ENCODE measurements at places on chromosomes 7 and 10.

DNA sequence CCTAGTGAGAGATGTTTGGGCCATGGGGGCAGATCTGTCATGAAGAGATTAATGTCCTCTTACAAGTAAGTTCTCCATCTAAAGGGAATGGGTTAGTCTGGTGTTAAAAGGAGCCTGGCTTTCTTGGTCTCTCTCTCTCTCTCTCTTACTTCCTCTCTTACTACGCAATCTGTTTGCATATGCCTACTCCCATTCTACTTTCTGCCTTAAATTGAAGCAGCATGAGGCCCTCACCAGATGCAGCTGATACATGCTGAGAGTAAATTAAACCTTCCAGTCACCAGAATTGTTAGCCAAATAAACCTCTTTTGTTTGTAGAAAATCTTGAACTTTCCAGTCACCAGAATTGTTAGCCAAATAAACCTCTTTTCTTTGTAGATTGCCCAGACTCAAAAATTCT is 884.1 kb downstream of the NRG3 start:
- no peak for DNase-seq

DNA sequence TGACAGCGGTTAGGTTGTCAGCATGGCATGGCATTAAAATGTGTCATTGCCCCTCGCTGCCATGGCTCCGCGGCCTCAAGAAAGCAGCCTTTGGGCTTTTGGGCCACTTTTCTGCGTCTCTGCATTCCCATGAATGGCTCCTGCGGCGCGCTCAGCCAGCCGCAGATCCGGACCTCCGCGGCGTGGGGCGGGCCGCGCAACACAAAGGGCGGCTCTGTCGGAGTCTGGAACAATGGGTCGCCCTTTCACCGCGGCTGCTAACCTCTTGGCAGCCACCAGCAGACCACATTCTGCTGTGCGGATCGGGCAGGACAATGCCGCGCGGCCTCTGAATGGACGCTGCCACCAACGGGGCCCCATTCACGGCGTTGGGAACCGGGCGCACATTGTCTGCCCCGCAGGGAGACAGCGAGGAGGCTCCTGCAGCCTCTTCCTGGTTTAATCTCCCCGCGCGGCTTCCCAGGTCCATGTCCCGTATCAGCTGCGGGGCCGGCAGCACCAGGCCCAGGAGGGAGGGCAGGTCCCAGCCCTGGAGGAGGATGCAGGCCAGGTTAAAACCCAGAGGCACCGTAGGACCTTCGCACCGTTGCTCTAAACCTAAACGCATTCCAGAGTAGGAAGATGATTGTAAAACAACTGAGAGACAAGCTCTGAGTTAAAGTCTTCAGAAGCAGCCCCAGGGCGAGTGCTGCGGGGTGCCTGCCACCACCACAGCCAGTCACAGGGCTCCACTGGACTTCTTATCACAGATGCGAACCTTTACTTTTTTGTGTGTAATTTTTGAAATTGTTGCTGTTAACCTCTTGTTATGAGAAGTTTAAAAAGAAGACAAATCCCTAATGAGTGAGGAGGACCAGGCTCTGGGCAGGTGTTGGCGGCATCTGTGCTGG is 71.6 kb downstream of the NKX6-2 start:
- no peak for DNase-seq

GRCh38 chr7:132364226-132364625 is 212.0 kb downstream of the PLXNA4 start:
- no peak for DNase-seq

- peak; percentile 63 for DNase-seq
These were observed 40.9 kb downstream of the SMURF1 start for GRCh38 chr7:99102809-99103690.

DNA sequence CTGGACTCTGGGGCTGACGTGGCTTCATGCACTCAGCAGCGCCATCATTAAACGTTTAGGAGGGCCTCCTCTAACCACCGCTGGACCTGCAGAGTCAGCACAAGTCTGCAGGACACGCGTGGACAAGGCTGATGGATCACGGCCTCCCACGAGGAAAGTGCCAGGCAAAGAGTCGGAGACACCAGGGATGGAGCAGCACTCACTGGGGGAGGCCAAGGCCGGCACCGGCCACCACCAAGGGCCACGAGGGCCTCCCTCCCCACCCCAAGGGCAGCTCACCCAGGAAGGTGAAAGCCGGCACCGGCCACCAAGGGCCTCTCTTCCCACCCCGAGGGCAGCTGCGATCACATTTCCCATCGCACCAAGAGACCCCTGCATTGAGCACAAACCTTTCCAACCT is 91.5 kb downstream of the DIP2C start:
- DNase-seq: no peak

- no peak for DNase-seq
These were observed 1245.7 kb upstream of the SORCS1 start for GRCh38 chr10:108410236-108410635.

DNA sequence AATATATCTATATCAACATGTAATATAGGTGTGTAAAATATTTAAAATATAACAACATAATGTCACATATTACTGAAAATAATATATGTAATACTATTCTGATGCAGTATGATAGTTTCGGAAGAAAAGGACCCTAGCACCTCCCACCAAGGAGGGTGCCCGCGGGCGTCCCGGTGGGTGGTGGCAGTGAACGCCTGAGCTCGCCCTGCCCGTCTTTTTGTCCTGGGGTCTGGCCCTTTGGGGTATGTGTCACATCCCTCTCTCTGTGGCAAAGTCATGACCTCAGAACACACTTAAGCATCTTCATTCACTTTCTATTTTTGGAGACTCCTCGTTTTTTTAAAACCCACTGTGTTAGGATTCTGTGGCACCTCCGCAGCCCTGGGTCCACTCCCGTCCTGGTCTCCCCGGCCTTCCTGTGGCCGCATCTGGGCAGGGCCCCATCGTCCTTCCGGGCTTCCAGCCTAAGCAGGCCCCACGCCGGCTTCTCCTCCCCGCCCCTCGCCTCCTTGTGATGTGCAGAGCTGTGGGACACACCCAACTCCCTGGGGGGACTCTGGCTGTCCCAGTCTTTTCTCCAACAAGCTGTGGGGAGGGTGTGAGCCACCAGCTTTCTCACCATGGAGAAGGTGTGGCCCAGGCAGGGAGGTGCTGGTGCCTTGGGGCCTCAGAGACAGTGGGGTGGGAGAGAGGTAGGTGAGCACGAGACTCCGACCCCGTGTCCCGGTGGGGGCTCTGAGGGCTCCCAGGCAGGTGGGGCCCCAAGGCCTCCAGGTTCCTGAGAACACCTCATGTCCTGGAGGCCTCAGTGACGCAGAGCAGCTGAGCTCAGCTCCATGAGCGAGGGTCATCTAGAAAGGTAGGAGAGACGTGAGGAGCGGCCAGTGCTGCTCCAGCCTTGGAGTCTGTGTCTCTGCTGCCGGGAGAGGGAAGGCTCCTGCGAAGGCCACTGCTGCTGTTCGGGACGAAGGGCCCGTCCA is 16.5 kb downstream of the PWWP2B start:
- DNase-seq: no peak

- no peak for DNase-seq
These were observed 247.0 kb downstream of the SORCS1 start for GRCh38 chr10:106917452-106918055.

GRCh38 chr7:84044834-84045233 is 149.8 kb downstream of the SEMA3A start:
- no peak for DNase-seq

DNA sequence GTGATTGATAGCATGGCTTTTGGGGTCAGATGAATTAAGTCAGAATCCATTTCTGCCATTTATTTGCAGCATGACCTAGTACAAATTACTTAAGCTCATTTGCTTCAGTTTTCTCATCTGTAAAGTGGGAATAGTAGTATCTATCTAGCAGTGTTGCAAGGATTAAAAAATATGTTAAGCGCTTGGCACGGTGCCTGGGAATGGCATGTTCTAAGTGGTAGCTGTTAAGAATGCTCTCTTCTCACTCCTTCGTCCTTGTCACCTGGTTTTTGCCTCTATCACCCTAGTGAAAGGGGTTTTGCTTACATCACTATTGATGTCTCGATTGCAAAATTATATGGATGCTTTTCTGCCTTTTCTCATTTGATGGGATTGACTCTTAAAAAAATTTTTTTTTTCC is 7.4 kb downstream of the TMEM248 start:
- DNase-seq: no peak

GRCh38 chr10:53841483-53842145 is 959.4 kb downstream of the PCDH15 start:
- no peak for DNase-seq

GRCh38 chr7:50409856-50410745 is 40.0 kb downstream of the FIGNL1 start:
- no peak for DNase-seq

GRCh38 chr10:116947841-116948529 is 57.0 kb downstream of the SHTN1 start:
- DNase-seq: no peak

- no peak for DNase-seq
These were observed 6.5 kb downstream of the WDR91 start for GRCh38 chr7:135204876-135205275.

- DNase-seq: no peak
These were observed 58.3 kb upstream of the NANOS1 start for GRCh38 chr10:118971187-118971586.

DNA sequence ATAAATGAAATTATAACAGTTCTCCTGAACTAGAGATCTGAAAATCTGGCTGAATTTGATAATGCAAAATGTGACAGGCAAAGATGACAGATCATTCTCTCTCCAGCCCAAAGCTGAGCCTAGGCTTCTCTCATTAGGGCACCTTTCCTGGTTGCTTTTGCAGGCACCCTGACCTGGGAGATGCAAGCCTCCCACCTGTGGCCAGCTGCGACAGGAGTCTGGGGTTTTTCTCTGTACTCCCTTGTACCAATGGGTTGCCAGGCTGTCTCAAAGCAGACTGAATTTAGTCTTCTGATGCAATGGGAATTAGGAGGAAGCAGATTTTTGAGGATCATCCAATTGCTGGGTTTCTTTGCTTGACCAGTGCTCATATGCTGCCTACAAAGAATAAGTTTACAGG is 85.0 kb upstream of the EFCAB10 start:
- no peak for DNase-seq

DNA sequence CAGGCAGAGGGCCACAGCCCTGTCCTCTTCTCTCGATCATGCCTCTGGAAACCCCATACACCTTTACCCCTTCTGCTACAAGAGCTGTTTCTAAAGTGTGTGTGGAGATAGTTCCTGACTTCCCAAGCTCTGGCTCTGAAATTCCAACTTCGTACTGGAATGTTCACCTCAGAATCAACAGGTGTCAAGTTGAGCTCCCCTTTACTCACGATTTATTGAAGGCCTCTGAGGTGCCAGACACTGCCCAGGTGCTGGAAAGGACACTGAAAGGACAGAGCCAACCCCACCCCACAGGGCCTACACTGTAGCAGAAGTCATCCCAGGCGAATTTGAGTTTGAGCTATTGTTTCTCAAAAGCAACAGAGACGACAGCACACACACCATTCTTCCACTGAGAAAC is 209.9 kb upstream of the FRMD4A start:
- DNase-seq: no peak

DNA sequence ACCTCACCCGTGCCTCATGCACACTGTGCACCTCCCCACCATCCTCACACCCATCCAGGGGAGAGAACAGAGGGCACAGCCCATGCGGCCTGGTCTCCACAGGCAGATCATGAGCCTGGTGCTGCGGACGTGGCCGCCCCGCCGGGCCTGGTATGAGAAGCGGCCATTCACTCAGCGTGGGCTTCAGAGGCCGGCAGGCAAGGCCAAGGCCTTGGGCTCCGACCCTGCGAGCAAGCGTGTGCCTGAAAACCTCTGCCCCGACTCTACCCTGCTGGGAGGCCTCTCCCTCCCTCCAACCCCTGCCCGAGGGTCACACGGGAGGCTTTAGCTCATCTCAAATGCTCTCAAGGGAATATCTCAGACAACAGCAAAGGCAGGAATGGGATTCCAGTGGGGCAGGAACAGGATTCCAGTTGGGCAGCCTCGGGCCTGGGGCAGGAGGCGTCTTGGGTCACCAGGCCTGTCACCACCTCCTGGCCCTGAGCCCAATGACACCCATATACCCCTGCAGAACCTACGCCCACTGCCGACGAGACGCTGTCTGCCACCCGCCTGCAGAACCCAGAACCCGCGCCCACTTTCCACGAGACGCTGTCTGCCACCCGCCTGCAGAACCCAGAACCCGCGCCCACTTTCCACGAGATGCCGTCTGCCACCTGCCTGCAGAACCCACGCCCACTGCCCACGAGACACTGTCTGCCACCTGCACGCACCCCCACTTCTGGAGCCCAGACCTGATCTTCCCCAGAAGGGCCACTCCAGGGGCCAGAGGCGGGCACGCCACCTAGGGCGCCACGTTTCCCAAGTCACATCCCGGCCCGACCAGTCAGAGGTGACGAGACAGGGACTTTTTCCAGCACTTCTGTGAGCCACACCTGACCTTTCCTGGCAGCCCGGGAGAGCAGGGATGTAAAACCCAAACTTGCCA is 38.9 kb downstream of the ADAP1 start:
- no peak for DNase-seq

GRCh38 chr7:142796501-142797390 is 26.0 kb downstream of the PRSS2 start:
- no peak for DNase-seq

DNA sequence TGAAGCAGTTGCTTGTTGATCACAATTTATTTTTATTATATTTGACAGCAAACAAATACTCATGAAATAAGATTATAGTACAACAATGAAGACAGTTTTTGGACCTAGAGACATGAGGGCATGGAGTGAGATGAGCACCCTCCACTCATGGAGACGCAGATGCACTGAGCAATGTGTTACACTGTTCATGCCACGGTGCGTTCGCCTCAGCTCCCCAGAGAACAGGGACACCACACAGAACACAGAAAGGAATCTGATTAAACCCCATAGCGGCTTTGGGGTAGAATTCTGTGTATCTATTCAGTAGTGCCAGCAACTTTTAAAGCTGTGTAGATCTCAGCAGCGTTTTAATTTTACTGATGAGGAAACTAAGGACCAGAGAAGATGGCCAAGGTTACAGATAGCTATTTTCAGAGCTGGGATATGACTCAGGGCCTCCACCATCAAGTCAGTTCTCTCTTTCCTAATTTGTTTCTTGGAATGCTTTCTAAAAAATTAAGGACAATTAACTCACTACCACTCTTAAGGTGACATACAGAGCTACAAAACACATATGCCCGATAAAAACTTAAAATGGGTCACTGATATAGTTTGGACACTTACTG is 33.6 kb downstream of the FAM25A start:
- DNase-seq: no peak

- DNase-seq: no peak
These were observed 5.5 kb upstream of the IKZF1 start for GRCh38 chr7:50298811-50299562.

GRCh38 chr7:132782777-132783640 is 206.7 kb upstream of the PLXNA4 start:
- DNase-seq: no peak

DNA sequence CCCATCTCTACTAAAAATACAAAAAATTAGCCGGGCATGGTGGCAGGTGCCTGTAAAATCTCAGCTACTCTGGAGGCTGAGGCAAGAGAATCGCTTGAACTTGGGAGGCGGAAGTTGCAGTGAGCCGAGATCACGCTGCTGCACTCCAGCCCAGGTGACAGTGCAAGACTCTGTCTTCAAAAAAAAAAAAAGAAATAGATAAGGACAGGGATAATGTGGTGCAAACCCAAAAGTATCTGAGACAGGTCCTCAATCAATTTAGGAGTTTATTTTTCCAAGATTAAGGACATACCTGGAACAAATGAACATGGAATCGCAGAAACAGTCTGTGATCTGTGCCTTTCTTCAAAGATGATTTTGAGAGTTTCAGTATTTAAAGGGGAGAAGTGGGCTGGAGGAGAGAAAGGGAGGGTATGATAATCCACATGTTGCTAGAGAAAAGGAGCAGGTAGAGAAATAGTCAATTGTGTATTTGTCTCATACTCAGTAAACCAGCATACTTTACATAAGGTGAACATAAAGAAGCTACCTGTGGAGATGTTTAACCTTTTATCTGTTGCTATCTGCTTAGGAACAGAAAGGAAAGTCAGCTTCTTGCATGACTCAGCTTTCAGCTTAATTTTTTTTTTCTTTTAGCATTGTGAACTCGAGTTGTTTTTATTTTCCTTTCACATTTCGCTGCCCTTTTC is 4.9 kb upstream of the MTPN start:
- peak; percentile 10 for DNase-seq
